Muscle of back (tissue), 13 donors: ENCODE measurements at places on chromosomes 1 and 21.

DNA sequence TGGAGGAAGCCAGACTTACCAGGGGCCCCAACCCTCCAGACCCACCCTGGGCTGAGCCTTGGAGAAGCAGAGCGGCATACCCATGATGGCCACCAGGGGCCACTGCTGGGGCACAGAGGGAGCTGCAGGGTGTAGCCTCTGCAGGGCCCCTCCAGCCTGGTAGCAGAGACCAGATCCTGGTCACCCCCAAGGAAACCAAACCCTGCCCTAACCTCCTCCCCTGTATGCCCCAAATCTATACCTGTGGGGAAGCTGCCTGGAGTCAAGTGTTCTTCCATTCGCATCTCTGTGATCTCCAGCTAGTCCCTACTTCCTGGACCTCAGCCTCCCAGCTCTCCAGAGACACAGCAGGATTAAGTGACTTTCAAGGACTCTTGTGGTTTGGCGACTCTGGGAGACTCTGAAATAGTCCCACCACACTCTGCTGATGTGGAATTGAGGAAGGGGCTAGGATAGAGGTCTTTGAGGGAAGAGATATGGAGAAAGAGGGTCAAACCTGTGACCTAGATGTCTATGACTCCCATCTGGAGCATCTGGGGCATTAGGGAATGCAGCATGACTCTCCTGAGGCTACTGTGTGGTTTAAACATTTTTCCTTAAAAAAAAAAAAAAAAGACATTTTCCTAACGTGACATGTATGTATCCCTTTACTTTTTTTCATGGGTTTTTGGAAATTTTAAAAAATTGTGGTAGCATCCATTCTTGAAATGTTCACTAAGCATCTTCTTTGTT lies 119.2 kb upstream of the IPO9 start:
- DNase-seq, result no peak

DNA sequence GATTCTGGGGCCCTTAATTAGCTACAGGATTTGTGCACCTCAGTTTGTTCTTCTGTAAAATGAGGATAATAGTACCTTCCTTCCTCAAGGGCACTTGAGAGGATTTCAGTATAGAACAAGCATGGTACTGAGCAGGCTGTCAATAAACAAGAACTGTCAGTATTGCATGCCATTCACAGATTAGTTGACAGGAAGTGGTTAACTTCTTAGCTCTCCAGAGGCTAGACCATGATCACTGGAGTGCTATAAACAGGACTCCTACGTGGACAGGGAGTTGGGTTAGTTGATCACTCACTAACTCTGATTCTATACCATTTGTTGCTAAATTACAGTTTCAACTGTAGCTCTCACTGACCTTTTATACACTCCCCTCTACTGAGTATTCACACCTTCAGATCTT lies 126.2 kb upstream of the DAB1 start:
- DNase-seq, result peak; percentile 3

- no peak for DNase-seq
Measured at GRCh38 chr21:41501919-41502318, 6.0 kb downstream of the TMPRSS2 start.

DNA sequence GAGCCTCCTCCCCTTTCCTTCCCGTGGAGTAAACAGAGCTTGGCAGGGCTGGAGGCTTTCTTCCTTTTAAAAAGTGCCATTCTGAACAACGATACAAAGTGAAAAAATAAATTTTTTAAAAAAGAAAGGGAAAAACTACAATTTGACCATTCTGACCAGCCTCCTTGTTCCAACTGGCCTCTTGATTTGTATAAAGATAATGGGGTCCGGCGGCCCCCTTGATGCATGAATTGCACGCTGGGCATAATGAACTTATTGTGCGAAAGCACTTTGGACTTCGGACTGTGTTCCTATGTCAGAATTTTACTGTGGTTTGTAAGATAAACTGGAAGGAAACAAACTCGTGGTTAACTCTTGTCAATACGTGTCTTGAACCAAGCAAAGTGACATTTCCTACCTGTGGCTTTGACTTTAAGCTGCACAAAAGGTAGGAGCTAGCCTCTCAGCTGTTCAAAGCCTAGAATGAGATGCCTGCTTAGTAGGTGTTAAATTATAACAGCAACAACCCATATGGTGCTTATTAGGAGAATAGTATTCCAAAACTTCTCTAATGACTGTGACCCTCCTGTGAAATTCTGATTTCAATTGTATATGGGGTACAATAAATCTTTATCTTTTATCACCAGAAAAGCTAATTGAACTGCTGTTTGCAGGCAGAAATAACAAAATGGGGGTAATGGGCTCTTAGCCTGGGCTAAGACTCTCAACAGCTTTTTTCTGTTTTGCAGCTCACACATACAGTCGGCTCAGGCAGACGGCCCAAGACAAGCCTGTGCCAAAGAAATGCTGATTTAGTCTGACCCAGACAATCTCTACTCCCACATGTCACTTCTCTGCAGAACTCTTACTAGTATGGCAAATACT lies 9.3 kb downstream of the IRF2BP2 start:
- DNase-seq, result no peak

DNA sequence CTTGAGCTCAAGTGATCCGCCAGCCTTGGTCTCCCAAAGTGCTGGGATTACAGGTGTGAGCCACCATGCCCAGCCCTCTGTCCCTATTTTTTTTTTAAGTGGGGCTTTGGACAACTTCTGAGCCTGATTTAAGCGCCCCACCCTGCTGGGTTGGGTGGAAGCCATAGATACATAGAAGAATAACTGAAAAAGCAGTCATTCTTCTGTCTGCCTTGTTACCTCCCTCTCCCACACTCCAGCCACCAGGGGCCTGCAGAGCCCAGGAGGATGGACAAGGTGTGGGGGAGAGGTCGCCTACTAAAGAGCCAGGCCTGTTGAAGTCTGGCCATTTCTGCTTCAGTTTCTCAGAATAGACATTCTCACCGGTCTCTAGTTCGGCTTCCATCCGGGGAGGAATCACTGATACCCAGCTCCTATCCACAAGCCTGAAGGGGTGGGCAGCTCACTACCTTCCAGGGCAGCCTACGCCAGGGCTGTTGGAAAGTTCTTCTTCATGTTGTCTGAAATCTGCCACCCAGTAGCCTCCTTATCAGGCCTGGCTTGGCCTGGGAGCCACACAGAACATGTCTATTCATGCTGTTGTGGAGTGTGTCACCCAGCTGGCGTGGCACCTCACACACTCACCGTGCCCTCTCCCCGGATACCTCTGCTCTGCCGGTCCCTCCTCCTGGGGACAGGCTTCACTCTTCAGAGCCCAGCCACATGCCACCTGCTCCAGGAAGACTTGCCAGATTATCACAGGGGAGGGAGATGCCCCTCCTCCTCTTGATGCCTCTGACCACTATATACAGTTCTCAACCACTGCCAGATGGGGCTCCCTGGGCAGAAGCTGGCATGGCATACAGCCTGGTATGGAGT lies 27.7 kb downstream of the KNCN start:
- no peak for DNase-seq

DNA sequence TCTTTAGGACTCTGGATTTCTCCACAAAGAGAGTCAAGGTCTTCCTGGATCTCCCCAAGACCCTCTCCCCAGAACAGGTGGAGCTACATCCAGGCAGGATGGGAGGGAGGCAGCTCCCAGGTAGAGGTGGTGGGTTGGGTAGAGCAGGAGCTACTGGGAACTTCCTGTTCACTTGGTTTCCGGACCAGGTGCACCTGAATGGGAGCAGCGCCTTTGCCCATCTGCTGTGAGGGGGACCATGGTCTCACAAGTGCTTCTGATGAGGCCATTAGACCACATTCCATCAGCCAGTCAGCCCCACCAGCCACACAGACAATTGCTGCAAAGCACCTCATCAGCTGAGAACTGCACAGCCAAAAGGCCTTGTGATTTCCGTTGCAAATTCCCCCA lies 188.8 kb downstream of the MATN1 start:
- no peak for DNase-seq

DNA sequence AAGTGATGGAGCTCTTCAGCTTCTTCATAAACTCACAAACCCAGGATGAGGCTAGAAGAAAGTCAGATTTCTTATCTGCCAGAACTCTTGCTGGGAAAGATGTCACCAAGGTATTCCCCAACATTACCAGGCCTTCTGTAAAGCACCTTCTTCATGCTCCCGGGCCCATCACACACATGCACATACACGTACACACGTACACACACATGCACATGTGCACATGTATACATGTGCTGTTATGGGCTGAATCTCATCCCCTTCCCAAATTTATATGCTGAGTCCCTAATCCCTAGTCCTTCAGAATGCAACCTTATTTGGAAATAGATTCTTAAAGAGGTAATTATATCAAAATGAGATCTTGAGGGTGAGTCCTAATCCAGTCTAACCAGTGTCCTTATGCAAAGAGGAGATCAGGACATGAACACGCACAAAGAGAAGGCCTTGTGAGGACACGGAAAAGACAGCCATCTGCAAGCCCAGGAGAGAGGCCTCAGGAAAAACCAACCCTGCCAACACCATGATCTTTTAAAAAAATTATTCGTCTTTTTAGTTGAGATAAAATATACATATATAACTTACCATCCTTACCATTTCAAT lies 76.4 kb upstream of the LYST start:
- no peak for DNase-seq

DNA sequence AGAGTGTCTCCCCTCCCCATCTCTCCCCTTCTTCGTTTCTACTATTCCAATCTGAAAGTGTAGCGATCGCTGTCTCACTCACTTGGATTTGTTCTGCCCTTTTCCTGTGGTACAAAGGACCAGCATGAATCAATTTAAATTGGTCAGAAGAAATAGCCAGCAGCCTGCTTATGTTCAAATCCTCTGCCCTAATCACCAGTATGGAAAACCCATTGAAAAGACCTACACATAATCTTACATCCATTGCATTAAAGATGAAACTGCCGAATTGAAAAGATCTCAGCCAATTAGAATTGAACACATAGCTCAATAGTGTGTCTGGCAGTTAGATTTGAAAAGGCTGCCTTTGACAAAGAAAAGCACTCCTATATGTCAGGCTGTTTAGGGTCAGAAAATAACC lies 122.6 kb downstream of the TNNI3K start:
- DNase-seq, result no peak

- DNase-seq, result no peak
Measured at GRCh38 chr21:35044770-35045541, 4.1 kb downstream of the RUNX1 start.

GRCh38 chr1:56911098-56911938 lies 54.5 kb downstream of the C8B start:
- DNase-seq, result no peak

GRCh38 chr1:173545688-173546087 lies 57.2 kb downstream of the SLC9C2 start:
- no peak for DNase-seq

GRCh38 chr1:14678011-14678638 lies 79.6 kb downstream of the KAZN start:
- no peak for DNase-seq

DNA sequence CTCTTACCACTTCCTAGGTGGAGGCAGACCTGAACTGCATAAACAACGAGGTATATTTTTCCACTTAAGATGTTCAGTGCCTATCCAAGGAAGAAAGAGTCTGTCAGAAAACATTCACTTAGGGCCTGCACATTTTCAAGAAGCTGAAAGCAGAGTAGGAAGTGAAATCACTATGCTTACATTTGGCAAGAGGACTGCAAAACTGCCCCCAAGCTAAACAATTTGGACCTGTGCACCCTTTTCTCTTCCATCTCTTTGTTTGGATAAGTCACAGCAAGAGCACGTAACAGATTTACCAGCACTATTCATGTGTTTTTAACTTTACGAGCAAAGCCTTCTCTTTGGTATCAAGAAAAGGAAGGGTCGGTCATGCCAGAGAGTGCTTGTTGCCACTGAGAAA lies 13.2 kb upstream of the BEND5 start:
- DNase-seq, result no peak

DNA sequence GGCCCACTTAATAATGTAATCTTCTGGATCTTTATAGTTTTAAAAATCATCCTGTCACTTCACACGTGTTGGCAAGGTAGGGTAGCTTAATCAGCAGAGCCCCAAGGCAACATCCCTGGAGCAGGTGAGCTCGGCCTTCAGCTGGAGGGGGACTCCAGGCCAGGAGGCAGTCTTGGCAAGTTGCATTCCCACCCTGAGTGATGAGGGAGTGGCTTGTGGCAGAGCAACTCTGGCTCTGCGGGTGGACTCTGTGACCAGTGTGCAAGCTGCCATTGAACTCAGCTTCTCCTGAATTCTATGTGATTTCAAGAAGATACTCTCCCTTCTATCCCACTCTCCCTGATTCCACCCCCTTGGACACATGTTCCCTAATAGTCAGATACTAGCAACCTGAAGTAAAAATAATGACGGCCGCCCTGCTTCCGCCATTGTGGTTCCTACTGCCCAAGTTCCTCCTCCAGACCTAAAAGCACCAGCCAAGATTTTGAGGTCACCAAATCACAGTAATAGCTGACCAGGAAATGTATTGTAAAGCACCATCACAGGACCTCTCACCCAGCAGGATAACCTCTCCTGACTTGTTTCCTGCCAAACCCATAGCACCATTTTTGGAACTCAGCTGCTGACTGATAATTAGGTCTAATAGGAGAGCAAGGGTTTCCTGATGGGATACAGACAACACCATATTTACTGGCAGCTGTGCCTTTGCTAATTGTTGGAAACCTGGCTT lies 11.5 kb upstream of the LYST start:
- no peak for DNase-seq

DNA sequence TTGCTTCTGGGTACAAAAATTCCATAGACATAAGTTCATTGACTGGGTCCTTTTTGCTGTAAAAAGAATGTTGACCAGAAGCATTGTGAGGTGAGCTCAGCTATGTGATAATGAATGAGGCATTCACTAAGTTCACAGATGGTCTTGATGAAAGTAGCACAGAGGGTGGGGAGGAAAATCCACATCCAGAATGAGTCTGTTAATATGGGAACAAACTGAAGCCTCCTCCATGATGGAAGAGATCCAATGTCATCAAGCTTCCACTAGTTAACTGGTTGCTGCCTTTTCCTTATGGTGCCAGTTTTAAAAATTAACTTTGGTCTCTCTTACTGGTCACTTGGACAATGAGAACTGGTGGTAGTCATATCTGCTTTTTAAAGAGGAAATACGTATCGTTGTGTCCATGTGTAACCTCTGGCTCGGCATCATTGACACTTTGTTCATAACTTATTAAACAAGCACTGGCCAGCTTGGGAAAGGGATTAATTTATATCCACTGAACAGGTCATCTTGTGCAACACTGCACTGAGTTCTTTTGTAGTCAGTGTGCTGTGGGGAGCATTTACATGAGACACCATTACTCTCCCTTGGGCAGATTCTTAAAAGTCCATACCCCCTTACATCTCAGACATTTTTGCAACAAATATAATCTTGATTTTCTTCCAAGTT lies 88.6 kb downstream of the ADAMTS1 start:
- DNase-seq, result no peak

DNA sequence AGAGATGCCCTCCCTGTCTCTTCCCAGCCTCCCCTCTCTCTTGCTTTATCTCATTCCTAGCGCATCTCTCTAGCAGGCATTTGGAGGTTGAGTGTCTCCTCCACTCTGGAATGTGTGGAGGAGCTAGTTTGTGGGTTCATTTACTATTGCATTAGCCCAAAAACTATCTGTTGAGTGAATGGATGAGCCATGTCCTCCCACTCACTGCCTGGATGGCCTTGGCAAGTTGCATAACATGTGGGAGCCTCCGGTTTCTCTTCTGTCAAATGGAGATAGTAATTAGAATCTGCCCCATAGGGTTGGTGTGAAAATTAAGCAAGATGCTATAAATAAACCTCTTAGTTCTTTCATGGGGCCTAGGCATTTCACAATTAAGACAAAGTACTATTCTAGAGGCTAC lies 181.8 kb downstream of the KAZN start:
- DNase-seq, result no peak

GRCh38 chr1:12541274-12542137 lies 76.5 kb downstream of the DHRS3 start:
- peak; percentile 67 for DNase-seq
